ENCODE measurements at places on chromosomes 16 and 17.

DNA sequence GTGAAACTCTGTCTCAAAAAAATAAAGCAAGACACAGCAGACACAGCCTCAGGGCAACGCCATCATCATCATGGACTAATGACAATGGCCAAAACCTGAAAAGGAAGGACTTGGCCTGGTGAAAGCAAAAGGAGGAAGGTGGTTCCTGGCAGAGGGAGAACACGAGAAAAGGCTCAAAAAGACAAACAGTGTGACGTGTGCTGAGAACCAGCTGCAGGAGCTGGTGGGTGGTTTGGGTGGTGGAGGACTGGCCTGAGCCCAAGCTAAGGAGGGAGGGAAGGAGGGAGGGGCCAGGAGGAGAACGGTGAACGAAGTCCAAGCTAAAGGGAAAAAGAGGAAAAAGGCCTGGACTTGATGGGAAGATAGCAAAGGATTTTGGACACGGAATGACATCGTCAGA is 85.1 kb downstream of the SLC39A11 start:
- no peak for DNase-seq

GRCh38 chr16:84098939-84099338 is 17.8 kb downstream of the MBTPS1 start:
- DNase-seq, result no peak

DNA sequence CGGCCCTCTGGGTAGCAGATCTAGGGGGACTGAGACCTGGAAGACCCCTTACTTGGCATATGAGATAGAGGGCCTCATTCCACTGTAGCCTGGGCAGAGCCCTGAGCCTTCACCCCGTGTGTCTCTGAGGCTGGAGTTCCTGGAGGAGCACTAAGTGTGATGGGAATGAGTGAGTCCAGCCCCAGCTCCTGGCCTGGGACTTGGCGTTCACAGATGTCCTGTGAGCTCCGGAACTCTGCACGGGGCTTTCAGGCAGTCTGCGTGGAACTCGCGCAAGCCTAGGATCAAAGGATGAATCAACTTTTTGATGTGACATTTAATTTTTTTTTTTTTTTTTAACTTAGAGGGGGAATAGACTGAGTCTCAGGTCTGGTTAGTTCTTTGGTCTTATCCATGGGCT is 1.8 kb downstream of the NKD1 start:
- no peak for DNase-seq

DNA sequence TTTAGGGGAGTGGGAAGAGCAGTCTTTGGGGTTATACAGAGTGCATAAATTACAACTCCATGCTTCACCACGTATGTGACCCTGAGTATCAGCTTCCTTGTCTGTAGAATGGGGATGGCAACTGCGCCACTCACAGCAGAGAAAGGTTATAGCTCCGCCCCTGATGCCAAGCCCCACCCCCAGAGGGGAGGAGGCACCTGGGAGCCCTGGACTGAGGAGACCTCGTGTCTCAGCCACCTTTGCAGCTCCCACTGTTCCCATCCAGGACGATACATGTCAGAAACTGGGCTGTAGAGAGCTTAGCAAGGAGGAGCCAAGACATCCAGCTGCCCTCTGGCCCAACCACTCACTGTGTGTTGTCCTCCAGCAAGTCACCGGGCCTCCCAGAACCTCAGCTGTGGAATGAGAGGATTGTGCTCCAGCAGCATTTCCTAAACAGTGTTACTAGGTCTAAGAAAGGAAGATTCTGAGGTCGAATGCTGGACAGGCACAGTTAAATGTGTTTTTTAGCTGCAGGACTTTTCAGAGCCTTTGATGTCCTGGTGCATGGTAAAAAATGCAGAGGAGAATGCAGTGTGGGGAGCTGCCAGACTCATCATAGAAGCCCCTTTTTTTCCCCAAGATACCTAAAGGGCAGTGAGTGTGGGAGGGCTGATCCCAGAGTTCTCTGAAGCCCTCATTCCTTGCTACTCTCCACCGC is 49.4 kb downstream of the BEAN1 start:
- DNase-seq, result no peak

DNA sequence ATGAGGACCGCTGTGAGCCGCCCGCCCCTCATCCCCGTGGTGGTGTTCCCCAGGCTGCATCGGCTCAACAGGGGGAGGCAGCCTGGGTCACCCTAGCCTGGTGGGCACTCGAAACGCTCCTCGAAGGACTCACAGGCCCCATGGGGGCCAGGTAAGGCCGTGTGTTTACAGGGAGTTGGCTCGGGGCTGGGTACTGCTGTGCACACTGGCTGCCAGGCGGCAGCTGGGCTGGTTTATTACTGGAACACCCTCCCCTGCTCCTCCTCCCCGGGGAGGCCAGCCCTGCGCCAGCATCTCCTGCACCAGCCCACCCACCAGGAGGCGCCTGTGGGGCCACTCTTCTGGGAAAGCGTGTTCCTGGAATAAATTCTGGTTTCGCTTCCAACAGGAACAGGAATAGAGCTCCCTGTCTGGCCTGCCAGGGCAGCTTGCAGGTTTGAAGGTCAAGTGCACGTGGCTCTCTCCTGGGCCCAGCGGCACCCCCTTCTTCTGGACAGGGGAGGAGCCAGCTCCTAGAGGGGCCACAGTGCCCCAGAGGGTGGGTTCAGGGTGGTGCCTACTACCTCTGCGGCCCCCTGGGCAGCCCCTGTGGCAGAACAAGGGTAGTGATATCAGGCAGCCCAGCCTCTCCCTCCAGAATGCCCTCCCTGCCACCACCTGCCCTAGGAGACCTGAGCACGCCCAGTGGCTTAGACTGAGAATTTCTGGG is 11.3 kb downstream of the MCRIP1 start:
- peak; percentile 83 for DNase-seq

- peak; percentile 16 for DNase-seq
These were observed 13.7 kb downstream of the BLMH start for GRCh38 chr17:30278032-30278431.

DNA sequence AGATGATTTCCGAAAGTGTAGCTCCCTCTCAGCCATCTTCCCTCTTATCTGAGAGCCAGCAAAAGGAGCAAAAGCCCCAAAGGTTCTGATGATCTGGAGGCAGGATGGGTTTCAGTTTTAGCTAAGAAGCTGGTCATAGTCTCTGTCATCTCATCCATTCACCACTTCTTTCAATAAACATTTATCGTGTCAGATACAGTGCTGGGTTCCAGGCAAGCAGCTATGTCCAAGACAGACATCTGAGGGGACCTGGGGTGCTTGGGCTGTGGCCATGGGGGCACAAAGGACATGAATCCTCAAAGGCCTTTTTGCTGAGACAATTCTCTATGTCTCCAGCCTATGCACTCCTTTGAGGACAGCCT is 1.0 kb upstream of the ETV4 start:
- no peak for DNase-seq

DNA sequence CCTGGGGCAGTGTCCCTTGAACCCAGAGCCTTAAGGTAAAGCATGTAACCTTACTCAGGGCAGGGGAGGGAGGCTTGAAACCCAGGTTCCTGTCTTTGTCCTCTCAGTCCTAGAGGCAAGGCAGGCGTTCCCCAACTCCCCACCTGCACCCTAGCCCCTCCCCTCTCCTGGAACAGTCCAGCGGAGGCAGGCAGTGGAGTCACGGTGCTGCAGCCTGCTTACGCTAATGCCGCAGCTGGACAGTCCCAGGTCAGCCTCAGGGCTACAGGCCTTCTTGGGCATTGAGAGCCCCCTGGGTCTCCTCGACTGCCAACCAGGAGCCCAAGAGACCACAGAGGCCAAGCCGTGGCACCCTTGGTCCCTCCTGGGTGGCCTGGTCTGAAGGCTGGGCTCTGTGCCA is 6.8 kb upstream of the CD300A start:
- no peak for DNase-seq

DNA sequence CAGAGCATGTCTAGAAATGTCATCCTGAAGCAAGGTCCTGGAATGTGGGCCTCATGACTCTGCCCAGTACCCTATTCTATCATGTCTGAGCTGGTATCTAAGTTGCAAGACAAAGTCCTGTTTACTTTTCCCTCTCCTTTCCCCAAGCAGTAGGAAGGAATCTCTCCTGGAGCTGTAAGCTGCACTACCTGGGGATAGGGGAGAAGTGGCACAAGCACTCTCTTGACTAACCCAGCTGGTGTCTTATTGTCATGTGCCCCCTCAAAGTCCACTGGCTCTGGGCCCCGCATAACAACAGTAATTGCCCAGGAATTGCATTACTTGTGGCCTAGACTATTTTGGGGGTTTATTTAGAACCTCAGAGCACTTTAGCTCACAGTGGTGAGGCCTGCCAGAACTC is 1366.3 kb upstream of the GOT2 start:
- no peak for DNase-seq

- DNase-seq, result no peak
These were observed 3.4 kb downstream of the ALDOA start for GRCh38 chr16:30068750-30069610.

DNA sequence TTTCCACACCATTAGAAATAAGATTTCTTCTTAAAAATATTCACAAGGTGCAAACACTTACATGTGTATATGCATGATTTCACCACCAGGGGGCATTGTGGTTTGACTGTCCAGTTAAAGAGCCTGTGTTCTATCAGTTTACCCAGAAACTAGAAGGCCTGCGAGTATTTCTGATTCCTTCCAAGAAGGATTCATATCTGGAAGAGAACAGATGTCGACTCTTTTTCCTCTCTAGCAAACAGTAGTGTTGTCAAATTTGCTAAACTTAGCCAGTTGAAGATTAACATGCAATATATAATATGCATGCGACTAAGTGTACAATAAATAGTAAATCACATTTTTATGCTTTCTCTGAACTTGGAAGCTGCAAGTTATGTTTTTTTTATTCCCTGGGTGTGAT is 404.1 kb downstream of the WWOX start:
- peak; percentile 46 for DNase-seq

GRCh38 chr17:79845601-79845949 is 6.3 kb upstream of the CBX4 start:
- DNase-seq, result peak; percentile 80

DNA sequence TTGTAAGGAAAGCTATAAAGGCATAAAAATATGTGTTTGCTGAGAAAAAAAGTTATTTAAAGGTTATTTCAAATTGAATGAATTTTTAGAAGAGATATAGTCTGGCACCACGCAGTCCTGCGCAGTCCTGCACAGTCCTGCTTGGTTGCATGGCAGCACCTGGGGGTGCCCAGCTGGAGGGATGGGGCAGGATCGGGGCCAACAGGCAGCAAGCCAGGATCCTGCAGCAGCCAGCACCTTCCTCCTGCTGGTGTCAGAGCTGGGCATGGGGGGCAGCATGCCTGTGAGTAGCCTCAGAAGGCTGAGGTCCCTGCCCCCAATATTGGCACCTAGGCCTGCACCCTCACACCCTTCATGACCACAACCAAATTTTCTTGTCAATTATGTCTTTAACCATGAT is 46.0 kb downstream of the GLG1 start:
- DNase-seq, result no peak

- DNase-seq, result peak; percentile 47
These were observed 42.9 kb upstream of the CDRT4 start for GRCh38 chr17:15510361-15510760.
